Activated CD8-positive, alpha-beta memory T cell treated with anti-CD3 and anti-CD28 coated beads for 4 hours (primary cell): ENCODE measurements at places on chromosomes 5 and 9.

- no peak for DNase-seq
Observed at GRCh38 chr5:168193493-168194250, 97.8 kb upstream of the WWC1 start.

DNA sequence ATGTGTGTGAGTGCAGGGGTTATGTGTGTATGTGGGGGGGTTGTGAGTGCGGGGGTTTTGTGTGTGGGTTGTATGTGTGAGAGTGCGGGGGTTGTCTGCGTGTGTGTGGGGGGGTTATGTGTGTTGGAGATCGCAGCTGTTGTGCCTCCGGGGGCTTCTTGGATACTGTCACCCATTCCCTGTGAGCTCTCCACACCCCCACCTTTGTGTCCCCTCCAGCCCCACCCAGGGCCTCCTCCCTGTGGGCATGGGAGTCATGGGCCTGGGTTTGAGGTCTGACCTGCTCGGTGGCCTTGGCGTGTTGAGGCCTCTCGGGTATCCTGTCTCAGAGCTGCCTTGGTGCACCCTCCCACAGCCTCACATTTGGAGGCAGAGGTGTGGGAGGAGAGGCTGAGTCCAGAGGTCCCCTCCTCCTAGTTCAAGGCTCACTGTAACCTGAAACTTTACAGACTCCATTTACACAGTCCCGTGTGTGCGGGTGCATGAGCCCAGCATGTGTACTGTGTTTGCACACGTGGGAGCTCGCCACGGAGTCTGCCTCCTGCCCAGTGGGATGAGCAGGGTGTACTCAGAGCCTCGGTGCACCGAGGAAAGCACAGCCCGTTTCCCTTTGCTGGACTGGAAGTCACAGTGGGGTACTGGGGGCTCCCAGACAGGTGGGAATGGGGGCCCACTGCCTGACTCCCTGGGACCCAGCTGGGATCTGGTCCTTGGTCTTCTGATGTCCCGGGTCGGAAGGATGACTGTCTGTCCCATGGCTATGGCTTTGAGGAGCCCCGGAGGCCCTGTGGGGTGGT lies 43.4 kb downstream of the RXRA start:
- DNase-seq: no peak

- no peak for DNase-seq
Observed at GRCh38 chr9:5853617-5854016, 20.7 kb upstream of the ERMP1 start.

- DNase-seq: no peak
Observed at GRCh38 chr9:116668970-116669695, 18.0 kb upstream of the TRIM32 start.

GRCh38 chr5:135040333-135041144 lies 6.5 kb upstream of the PITX1 start:
- DNase-seq: no peak

DNA sequence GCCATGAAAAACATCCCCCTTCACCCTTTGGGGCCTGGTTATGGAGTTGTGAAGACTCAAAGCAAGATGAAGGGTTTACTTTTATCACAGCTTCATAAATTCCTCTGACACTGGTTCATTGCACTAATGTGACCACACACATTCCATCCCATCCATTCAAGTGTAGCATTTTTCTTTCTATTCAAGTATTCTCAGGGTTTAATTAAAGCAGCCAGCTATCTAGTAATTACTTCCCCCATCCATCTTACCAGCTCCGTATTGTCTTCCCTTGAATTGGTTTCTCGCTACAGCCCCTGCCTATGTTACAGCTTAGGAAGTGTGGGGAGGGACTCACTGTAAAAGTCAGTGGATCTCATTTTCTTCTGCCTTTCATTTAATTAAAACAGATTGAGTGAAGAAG lies 387.0 kb upstream of the RFX3 start:
- DNase-seq: no peak

DNA sequence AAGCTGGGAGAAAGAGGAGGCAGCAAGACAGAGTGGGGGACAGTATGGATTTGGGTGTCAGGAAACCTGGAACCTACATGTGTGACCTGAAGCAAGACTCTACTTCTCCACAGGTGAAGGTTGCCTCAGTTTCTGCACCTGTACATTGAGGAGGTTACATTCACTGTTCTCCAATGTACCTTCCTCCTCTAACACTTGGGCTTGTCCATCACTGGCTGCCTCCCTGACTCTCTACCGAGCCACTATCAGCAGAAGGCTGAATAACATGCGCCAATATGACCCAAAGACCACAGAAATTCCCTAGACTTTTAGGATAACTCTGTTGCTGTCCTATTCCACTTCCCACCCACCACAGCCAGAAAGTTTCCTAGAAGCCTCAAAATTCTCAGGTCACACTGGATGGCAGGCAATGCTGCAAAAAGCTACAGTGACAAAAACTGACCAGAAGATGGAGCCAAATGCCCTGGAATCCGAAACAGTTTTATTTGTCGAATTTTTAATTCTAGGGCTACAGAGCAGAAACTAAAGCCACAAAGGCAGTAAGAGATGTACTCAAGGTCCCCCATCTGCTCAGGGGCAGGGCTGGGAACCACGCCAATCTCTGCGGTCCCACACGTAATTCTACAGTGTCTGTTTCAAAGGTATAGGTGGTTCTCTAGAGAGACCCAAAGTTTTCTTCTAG lies 64.4 kb downstream of the FAM114A2 start:
- no peak for DNase-seq

- no peak for DNase-seq
Observed at GRCh38 chr5:135135530-135136226, 101.7 kb upstream of the PITX1 start.

- DNase-seq: no peak
Observed at GRCh38 chr5:151707567-151707966, 20.9 kb upstream of the SPARC start.

GRCh38 chr5:16603295-16603694 lies 13.5 kb downstream of the RETREG1 start:
- DNase-seq: no peak

DNA sequence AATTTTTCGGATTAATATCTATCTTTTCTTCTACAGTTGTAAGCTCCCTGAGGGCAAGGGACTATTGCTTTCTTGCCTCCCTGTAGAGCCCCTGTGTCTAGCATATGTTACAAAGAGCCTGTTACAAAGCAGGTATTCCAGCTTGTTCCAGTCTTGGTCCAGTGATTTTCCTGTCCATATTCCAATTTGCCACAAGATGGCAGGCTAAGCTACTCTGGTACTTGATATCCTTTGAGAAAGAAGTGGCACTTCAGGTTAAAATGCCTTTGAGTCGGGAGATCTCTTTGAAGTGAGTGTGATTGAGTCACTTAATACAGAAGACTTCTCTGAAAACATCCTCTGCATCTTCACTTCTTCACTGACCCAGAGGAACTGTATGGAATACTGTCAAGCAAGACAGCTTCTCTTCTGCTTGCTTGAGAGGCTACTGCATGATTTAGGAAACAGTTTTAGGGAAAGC lies 24.5 kb downstream of the CAVIN4 start:
- no peak for DNase-seq

GRCh38 chr9:17614250-17614649 lies 35.4 kb downstream of the SH3GL2 start:
- no peak for DNase-seq

DNA sequence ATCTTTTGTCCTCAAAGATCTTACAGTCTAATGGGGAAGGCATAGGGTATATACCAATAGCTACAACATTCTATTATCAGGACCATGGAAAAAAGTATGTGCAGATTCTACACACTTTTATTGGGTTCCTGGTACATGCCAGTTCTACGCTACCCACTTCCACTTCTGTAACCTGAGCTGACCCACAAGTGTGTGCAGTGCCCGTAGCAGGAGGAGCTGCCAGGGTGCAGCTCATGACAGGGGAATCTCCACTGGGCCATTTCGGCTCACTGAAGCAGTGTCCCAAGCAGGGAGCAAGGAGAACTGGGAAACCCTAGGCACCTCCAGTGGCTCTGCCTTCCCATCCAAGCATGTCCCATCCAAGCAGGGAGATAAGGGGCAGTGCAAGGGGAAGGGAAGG lies 60.4 kb downstream of the FOXI1 start:
- no peak for DNase-seq

DNA sequence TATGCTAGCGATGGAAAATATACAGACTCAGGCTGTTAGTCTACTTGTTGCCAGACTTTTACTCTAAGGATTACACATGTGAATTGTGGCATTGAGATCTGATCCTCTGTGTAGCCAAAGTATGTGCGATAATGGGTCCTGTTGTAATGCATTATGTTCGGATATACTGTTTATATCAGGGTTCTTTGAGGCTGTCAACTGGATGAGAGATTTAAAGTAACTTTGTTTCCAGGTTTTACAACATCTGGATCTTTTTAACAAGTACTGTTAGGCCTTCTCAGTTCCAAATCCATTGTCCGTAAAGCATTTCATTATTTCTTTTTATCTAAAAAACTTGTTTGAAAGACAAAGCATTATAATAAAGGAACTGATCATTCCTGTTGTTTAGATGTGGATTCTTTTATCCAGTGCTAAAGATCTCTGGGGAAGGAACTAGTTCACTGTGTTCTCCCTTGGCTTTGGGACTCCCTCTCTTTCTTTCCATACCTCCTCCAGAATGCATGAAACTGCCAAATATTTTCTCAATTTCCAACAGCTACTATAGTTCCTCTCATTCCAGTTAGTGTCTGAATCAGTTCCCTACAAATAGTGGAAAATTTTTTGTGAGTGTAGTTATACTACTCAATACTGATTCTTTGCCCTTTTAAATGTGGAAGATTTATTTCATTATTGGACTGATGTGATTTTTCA lies 68.8 kb downstream of the HACD4 start:
- no peak for DNase-seq

DNA sequence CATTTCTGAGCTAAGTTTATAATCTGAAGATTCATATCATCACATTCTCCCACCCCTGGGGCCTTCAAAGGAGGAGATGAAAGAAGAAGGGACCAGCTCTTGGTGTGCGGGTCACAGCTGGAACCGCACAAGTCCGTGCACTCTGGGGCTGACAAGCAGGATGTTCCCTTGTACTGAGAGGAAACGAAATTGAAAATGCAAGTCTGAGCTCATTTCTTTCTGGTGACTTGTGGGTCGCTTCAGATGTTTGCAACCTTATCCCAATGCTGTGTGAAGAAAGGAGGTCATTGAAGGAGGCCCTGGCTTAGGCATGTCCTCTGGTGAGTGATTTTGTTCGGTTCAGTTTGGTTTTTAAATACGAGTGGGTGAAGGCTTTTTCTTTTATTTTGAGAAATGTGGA lies 59.6 kb downstream of the C9orf152 start:
- DNase-seq: no peak

DNA sequence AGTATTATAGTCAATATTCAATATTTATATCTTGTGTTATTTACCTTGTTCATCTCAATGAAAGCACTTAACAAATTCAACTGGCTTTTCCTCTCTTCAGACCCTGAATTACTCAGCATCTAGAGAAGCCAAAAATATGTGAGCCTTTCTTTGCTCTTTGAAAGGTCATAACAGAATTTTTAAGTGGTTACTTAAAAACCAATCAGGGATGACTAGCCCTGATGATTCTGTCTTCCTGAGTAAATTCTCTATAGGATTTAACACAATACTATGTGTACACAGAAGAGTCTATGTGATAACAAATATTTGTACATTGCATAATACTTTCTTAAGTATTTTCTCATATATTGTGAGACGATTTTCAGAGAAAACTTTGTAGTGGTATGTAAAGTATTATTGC lies 546.3 kb downstream of the MAT2B start:
- DNase-seq: no peak

DNA sequence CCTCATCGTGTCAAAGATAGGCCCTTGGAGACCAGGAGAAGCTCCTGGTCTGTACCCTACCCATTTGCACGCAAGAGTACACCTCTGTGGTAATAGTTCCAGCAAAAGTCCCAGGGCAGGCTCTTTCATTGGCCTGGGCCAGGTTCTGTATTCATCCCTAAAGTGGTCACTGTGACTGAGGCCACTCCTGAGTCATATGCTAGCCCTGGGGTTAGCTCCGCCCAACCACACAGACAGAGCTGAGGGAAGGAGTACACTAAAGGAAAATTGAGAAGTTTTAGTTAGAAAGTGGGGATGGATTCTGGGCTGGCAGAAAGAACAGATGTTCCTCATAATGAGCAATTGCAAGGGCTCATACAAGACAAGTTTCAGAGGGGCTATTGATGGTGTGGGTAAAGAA lies 206.7 kb downstream of the ARHGAP26 start:
- no peak for DNase-seq

GRCh38 chr9:15570769-15571168 lies 17.9 kb downstream of the CCDC171 start:
- DNase-seq: no peak

DNA sequence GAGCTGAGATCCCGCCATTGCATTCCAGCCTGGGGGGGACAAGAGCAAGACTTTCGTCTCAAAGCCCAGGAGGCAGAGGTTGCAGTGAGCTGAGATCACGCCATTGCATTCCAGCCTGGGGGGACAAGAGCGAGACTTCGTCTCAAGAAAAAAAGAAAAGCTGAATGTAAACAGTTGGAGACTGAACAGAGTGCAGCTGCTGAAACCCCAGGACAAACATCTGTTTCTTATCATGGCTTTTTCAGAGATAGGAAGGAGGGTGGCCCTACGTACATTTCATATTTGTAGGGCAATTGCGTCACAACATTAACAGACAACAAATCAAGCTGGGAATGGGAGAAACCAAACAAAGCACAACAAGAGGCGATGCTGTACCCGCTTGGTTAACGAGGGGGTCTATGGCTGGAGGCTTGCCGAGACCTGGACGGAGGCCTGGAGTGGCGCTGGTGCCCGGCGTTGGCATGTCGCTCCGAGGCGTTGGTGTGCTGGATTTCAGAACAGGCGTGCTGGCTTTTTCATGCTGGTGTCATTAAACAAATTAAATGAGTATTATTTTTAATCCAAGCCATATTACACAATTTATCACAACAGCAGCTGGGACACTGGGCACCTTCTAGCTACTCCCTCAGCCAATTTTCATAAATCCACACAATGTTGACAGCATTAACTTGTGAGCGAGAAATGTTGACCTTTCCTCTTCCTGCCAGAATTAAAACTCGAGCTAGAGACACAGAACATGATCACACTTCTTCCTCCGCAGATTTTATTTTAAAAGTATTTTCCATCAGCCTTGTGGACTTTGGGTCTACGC lies 76.1 kb downstream of the TLE1 start:
- no peak for DNase-seq

GRCh38 chr5:176700239-176700847 lies 53.1 kb downstream of the TSPAN17 start:
- no peak for DNase-seq

GRCh38 chr5:40651201-40651600 lies 28.5 kb upstream of the PTGER4 start:
- no peak for DNase-seq

- no peak for DNase-seq
Observed at GRCh38 chr5:130277002-130277401, 372.7 kb downstream of the CHSY3 start.

DNA sequence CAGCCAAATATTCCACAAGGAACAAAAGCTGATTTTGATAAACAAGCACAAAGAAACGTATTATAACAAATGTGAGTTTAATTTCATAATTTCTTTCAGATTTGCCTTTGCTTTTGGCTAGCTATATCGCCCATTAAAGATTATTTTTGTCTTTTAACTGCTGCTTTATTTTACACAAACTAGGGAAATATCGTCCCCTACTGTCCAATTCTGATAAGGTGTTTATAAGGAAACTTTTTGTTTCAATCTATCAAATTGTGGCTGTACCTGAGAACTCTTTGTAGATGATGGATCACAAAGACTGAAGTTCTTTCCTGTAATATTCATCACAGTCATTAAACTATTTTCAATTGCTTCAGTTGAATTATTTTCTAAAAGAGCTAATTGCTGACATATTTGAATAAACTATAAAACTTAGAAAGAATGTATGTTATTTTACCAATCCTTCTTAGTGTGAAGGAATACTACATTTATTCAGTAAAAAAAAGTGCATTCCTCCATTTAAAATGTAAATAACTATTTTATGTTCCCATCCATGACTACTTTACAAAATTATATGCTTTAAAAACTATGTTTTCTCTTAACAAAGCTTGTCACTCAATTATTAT lies 431.3 kb upstream of the ITGA1 start:
- DNase-seq: no peak
